ENCODE measurements at places on chromosomes 1 and 21.

DNA sequence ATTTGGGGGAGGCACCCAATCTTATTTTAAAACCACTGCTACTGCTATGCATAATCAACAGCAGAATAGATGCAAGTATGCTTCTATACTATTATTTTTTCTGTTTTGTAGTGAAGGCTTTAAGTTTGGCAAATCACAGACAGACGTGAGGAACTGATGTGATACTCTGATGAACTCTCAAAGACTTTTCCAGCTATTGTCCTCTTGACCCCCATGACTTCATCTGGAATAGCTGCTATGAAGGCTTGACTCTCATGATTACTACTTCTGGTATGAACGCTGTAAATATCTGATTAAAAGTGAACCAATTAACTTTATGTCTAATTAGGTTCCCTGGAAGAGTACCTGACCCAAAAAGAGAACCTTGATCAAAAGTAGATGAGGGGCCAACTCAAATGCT, 49.1 kb downstream of the EYA3 start:
- DNase-seq = no peak

- no peak for DNase-seq
These were observed 58.1 kb downstream of the CAPZB start for GRCh38 chr1:19427087-19427781.

DNA sequence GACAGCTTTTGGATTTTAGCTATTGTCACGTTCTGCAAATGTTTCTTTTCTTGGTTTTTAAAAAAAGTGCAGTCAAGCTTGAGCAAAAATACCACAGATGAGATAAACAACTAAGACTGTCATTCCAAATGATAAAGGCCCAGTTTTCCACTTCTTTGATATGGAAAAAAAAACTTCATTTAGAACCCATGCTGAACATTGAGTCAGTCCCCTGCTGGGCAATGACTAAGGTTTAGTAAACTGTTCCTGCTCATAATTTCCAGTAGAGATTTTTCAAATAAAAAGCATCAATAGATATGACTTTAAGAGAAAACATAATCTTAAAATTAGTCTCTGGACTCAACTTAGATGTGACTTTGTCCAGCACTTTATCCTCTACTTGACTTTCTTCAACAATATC, 167.9 kb upstream of the C8B start:
- no peak for DNase-seq

GRCh38 chr1:156106624-156107488, 7.7 kb upstream of the LMNA start:
- DNase-seq = no peak

DNA sequence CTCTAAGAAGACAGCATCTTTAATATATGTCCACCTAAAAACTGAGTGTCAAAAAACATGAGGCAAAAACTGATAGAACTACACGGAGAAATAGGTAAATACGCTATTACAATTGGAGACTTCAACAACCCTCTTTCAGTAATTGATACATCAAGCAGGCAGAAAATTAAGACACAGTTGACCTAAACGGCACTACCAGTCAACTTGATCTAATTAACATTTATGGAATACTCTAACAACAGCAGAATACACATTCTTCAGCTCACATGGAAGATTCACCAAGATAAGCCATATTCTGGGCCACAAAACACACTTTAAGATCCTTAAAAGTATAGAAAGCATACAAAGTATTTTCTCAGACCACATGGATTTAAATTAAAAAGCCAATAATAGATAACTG, 137.6 kb downstream of the CLIC6 start:
- DNase-seq = no peak

Measured in activated CD4-positive, alpha-beta T cell treated with anti-CD3 and anti-CD28 coated beads, Interleukin-2, amount 10 ng/mL, durations not matched to agents 7 days and 5 days (primary cell).